H9 (cell line): ENCODE measurements at places on chromosomes 1 and 21. TPM values are rescaled to one million over a fixed set of nuclear protein-coding genes. Genes with fewer than 3 reads are reported as not detected.

GRCh38 chr1:53754484-53755312 is 15.7 kb upstream of the GLIS1 start:
- DNase-seq: peak; percentile 60

OSBPL9 gene
- 69.0 and 76.7 TPM in 2 replicates for total RNA-seq

S100A7A gene
- total RNA-seq: not detected in 2 replicates

HP1BP3 gene
- 127 TPM in 2 replicates for total RNA-seq

- H3K27me3 ChIP-seq: no peaks in the 10 kb centered on the region
- H3K4me3 ChIP-seq: no peak overlapping the region
- H3K4me1 ChIP-seq: no peaks in the 10 kb centered on the region
- peaks cover 2% of the 10 kb centered on the region; the same call in 1 of the 2 replicates for H3K36me3 ChIP-seq
- H3K27ac ChIP-seq: no peak overlapping the region
Observed at GRCh38 chr1:195637539-195637938, 970.7 kb downstream of the KCNT2 start.

DNA sequence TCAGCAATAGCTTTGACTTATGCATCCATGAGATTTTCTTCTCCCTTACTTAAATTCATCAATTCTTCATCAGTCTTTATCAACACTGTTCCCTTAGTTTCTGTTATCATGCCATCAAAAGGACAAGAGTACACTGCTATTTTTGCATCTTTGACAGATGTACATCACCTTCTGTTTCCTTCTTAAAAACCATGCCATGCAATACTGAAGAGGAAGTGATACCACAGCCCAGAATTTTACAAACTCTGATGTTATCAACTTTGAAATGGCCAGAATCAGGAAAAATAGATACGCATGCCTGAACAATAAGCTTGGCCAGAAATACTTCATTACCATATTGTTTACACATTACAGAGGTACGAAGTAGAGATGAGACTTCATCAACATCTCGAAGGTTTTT is 21.1 kb downstream of the FMO5 start:
- H3K4me1 ChIP-seq: no peaks in the 10 kb centered on the region
- H3K27me3 ChIP-seq: no peaks in the 10 kb centered on the region
- H3K36me3 ChIP-seq: no peaks in the 10 kb centered on the region
- no peak for DNase-seq
- H3K27ac ChIP-seq: no peak overlapping the region
- no peak overlapping the region for H3K4me3 ChIP-seq
